ENCODE measurements at places on chromosomes 3 and 15. TPM values are rescaled to one million over a fixed set of nuclear protein-coding genes. Genes with fewer than 3 reads are reported as not detected.

C15orf62 gene
- total RNA-seq: not detected

ZNF662 gene
- 4.0 TPM for total RNA-seq

FGD5 gene
- total RNA-seq: 4.9 TPM

BOC gene
- 29.6 TPM for total RNA-seq

ROBO1 gene
- 9.9 TPM for total RNA-seq

C2CD4A gene
- 1.6 TPM for total RNA-seq

DNA sequence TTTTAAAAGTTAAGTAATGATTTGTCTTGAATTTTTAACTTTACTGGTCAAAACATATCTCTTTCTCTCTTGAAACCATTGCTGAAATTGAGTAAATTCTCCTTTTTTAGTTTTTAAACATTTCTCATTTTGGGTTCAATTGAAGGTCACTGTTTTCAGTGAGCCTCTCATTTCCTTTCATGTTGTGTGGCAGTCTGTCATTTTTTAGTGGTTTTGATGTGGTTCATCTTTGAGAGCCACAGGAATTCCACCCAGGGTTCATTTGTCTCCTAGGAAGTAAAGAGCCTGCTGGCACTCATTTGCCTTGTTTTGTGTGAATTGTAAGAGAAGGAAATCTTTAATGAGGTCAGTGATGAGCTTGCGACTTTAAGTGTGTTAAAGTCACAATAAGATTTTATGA is 10.4 kb downstream of the CLDN11 start:
- H3K4me1 ChIP-seq: no peaks in the 10 kb centered on the region
- no peaks in the 10 kb centered on the region for H3K27me3 ChIP-seq
- DNase-seq: no peak

DNA sequence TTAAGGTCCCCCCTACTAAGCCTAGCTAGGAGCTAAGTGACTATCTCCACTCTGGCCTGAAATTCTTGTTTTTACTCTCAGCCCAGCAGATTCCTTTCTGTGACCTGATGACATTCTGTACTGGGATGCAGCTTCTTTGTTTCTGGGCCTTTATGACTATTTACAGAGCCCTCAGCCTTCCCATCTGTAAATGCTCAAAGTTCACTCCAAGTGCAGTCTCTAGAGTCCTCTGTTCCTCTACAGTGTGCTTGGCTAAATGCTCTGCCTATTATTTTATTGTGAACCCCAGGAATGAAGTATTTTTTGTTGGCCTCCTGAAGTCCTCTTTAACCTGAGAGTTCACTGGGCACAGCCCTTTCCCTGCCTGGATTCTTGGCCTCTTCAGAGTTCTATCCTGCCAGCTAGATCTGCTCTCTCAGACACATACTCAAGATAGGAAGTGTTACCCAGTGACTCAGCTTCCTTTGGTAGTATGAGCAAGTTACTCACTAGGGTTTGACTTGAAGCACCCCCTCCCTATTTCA is 278.1 kb upstream of the P2RY1 start:
- H3K27me3 ChIP-seq: no peaks in the 10 kb centered on the region
- H3K4me1 ChIP-seq: no peaks in the 10 kb centered on the region
- H3K4me3 ChIP-seq: no peak overlapping the region
- H3K36me3 ChIP-seq: no peaks in the 10 kb centered on the region

- no peak for DNase-seq
- H3K36me3 ChIP-seq: no peaks in the 10 kb centered on the region
- no peak overlapping the region for H3K27ac ChIP-seq
- peaks cover under 1% of the 10 kb centered on the region for H3K4me1 ChIP-seq
- H3K27me3 ChIP-seq: no peaks in the 10 kb centered on the region
Measured at GRCh38 chr3:120441776-120442175, 9.0 kb downstream of the FSTL1 start.

DNA sequence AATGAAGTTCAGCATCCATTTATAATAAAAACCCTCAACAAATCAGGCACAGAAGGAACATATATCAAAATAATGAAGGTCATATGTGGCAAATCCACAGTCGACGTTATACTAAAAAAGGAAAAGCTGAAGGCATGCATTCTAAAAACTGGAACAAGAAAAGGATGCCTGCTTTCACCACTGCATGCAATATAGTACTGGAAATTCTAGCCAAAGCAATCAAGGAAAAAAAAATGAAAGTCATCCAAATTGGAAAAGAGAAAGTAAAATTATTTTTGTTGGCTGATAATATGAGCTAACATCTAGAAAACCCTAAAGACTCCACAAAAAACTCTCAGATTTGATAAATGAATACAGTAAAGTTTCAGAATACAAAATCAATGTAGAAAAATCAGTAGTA is 1123.2 kb downstream of the TBL1XR1 start:
- no peaks in the 10 kb centered on the region for H3K27me3 ChIP-seq
- H3K4me1 ChIP-seq: no peaks in the 10 kb centered on the region

DNA sequence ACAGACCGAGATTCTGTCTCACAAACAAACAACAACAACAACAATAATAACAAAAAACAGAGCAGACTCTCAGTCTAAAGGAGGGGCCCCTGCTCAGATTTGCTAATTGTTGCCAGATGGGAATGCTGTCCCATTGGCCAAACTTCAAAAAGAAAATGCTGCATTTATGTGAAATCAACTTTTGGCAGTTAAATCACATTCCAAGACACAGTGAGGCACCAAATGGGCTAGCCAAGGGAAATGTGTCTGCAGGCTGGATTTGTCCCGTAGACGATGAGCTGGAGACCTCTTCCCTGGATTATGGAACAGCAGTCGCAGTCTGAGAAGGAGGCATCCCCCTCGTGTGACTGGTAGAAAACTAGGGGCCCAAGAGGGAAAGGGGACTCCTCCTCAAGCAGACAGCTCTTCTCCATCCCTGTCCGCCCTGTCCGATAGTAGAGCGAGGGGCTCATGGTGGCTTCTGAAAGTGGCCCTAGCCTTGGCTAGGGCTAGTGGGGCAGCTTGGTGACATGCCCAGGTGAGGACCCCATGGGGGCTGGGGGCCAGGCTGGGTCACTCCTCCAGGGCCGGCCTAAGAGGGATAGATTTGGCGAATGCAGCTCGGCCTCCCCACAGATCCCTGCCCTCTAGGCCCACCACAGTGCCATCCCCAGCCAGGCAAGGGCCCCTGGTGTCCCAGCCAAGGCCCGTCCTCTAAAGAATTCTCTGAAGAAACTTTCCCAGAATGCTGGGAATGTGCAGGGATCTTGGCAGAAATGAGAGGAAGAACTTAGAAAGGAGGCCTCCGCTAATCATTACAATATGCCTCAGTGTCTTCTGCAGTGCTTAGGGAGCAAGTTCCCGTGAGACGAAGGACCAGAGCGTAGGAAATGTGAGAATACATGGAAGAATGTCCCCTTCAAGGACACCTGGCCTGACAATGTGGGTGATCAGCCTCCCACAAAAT is 2.0 kb downstream of the SLC22A14 start:
- no peaks in the 10 kb centered on the region for H3K27me3 ChIP-seq
- DNase-seq: no peak
- no peaks in the 10 kb centered on the region for H3K4me1 ChIP-seq
- no peaks in the 10 kb centered on the region for H3K36me3 ChIP-seq

DNA sequence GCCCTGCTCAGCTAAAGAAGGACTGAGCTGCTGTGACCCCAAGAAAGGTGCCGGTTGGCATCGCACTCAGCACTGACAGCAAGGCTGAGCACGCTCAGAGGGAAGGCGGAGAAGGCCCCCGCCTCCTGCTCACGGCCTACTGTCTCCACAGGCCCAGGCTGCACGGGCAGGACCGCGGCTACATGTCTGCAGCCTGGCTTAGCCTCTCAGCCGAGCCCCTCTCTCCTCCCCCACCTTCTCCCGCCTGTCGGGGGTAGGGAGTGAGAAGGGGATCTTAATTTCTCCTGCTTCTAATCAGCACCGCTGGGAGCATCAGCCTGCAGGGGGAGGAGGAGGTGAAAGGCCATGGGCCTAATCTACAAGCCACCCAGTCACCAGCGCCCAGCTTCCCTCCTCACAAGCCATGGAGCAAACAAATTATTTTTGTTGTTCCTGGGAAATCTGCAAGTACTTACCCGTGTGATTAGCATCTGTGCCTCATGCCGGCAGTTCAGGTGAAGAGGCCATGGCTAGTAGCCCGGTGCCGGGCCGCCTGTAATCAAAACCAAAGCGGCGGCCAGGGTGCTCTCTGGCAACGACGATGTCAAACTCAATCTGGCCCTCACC is 68.1 kb downstream of the EPHB3 start:
- no peak overlapping the region for H3K4me3 ChIP-seq
- H3K27me3 ChIP-seq: no peaks in the 10 kb centered on the region
- H3K36me3 ChIP-seq: no peaks in the 10 kb centered on the region
- no peak for DNase-seq
- no peaks in the 10 kb centered on the region for H3K4me1 ChIP-seq

- no peak overlapping the region for H3K4me3 ChIP-seq
- peaks cover 32% of the 10 kb centered on the region for H3K4me1 ChIP-seq
- no peak overlapping the region for H3K27ac ChIP-seq
- H3K27me3 ChIP-seq: no peaks in the 10 kb centered on the region
- H3K36me3 ChIP-seq: no peaks in the 10 kb centered on the region
Measured at GRCh38 chr15:93065641-93066045, 23.4 kb downstream of the RGMA start.

GRCh38 chr3:40658305-40658704 is 133.5 kb downstream of the ZNF621 start:
- no peaks in the 10 kb centered on the region for H3K36me3 ChIP-seq
- no peak for DNase-seq
- H3K27me3 ChIP-seq: no peaks in the 10 kb centered on the region
- H3K4me1 ChIP-seq: no peaks in the 10 kb centered on the region
- H3K4me3 ChIP-seq: no peak overlapping the region

- no peaks in the 10 kb centered on the region for H3K4me1 ChIP-seq
- H3K36me3 ChIP-seq: no peaks in the 10 kb centered on the region
- no peak overlapping the region for H3K4me3 ChIP-seq
- no peak for DNase-seq
Measured at GRCh38 chr3:113251817-113252216, 40.5 kb downstream of the BOC start.

DNA sequence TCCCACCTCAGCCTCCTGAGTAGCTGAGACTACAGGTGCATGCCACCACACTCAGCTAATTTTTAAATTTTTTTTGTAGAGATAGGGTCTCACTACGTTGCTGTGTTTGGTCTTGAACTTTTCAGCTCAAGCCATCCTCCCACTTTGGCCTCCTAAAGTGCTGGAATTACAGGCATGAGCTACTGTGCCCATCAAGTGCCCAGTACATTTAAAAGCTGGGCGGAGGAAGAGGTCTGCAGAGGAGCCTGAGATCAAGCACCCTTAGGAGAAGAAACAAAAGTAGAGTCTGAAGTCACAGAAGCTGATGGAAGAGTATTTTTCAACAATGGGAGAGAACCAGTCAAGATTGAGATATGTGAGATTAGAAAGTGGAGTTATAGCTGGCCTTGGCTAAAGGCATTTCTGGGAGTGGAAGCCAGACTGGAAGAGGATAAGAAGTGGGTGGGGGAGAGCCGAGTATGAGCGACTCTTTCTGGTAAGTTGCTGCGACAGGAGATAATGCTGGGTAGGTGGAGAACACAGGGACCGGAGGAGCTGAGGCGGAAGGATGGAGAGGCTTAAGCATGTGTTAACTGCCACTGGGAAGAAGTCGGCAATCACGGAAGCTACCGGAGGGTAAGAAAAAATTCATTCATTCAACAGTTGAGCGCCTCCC is 782 bp upstream of the IREB2 start:
- peak overlapping the region; percentile 10 for H3K4me3 ChIP-seq
- H3K27me3 ChIP-seq: no peaks in the 10 kb centered on the region
- peak overlapping the region; percentile 18 for H3K27ac ChIP-seq
- H3K4me1 ChIP-seq: peaks cover 44% of the 10 kb centered on the region

- no peaks in the 10 kb centered on the region for H3K27me3 ChIP-seq
- no peak overlapping the region for H3K4me3 ChIP-seq
- H3K27ac ChIP-seq: no peak overlapping the region
- H3K4me1 ChIP-seq: no peaks in the 10 kb centered on the region
- no peak for DNase-seq
Measured at GRCh38 chr3:34196914-34197313, 398.5 kb downstream of the PDCD6IP start.

- no peak overlapping the region for H3K4me3 ChIP-seq
- H3K36me3 ChIP-seq: no peaks in the 10 kb centered on the region
- H3K4me1 ChIP-seq: no peaks in the 10 kb centered on the region
- DNase-seq: no peak
- no peaks in the 10 kb centered on the region for H3K27me3 ChIP-seq
- no peak overlapping the region for H3K27ac ChIP-seq
Measured at GRCh38 chr15:94069844-94070243, 161.5 kb upstream of the MCTP2 start.

DNA sequence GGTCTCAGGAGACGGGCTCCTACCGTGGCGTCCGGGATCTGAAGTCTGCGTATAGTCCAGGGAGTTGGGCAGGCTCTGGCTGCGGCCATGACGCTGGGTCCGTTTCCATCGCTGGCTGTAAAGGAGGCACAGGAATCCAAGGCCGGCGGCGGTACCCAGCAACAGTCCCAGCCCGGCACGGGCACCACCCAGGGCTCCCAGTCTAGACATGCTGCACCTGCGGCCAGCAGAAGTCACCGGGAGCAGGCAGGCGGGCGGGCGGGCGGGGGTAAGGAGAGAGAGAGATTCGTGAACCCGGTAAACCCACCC is 526 bp downstream of the RMDN3 start:
- peaks cover 5% of the 10 kb centered on the region for H3K36me3 ChIP-seq
- peak overlapping the region; percentile 81 for H3K27ac ChIP-seq
- peak overlapping the region; percentile 91 for H3K4me3 ChIP-seq
- peaks cover 27% of the 10 kb centered on the region for H3K4me1 ChIP-seq

- H3K4me1 ChIP-seq: no peaks in the 10 kb centered on the region
- H3K4me3 ChIP-seq: no peak overlapping the region
- H3K27me3 ChIP-seq: no peaks in the 10 kb centered on the region
- no peak for DNase-seq
- no peaks in the 10 kb centered on the region for H3K36me3 ChIP-seq
Measured at GRCh38 chr3:72907131-72907711, 19.4 kb downstream of the GXYLT2 start.

DNA sequence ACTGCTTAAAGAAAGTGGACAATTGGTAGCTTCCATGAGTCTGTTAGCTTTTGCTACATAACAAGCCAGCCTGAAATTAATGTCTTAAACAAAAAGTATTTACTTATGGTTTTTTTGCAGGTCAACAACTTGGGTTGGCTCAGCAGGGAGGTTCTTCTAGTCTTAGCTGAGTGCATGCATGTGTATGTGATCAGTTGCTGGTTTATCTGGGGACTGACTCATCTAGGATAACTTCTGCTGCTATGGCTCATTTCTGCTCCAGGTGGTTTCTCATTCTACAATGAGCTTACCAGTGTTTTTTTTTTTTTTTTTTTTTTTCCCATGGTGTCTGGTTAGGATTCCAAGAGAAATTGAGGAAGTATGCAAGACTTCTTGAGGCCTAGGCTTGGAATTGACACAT is 244.7 kb downstream of the NSUN3 start:
- H3K4me3 ChIP-seq: no peak overlapping the region
- H3K27ac ChIP-seq: no peak overlapping the region
- no peak for DNase-seq
- H3K36me3 ChIP-seq: no peaks in the 10 kb centered on the region
- H3K4me1 ChIP-seq: no peaks in the 10 kb centered on the region
- H3K27me3 ChIP-seq: no peaks in the 10 kb centered on the region
